ENCODE measurements at places on chromosomes 5 and 9.

DNA sequence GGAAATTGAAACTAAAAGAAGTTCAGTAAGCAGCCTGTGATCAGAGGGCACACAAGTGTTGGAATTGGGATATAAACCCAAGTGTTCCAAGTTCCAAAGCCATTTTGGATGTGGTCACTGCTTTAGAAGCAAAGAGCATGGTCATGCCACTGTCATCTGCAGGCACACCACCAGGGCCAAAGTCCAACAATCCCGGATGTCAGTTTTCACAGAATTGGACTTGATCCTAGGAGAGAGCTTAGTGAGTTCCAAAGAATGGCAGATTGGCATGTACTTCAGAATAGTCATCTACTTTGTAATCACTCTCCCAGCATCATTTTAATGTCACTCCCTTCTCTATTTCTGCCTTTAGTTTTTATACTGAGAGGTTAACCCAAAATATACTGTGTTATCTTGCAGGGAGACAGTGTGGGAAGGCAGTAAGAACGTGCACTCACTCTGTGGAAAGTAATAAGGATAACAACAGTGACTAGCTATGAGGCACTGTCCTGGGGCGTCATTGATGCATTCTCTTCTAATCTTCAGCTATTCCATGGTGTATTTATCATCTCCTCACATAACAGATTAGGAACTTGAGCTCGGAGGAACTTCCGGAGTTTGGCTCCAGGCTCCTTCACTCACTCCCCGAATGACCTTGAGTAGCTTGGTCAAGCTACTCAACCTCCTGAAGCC lies 388.0 kb downstream of the ACTL7B start:
- no peak for DNase-seq

DNA sequence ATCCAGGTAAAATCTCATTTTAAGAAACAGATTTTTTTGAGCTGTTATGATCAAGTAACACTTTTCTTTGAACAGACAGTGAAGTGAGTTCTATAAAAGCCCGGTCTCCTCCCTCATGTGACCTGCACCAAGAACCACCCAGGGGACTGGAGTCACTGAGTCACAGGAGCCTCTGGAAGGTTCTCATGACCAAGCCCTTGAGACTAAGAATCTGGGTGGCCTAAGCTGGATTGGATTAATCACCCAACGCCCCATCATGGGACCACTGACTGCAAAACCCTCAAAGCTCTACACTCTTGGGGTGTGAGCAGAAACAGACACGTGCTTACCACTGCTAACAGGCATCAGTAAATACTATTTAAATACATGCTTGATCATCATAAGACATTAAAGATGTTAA lies 48.4 kb downstream of the SECISBP2 start:
- DNase-seq, result no peak

- no peak for DNase-seq
These were observed 4.9 kb downstream of the TRIM52 start for GRCh38 chr5:181255836-181256578.

GRCh38 chr5:40995801-40996586 lies 75.1 kb downstream of the MROH2B start:
- no peak for DNase-seq

All from NCI-H1930 (cell line).